Left cardiac atrium (tissue), 4 donors: ENCODE measurements at places on chromosomes 5 and 9. TPM values are rescaled to one million over a fixed set of nuclear protein-coding genes. Genes with fewer than 3 reads are reported as not detected.

DNA sequence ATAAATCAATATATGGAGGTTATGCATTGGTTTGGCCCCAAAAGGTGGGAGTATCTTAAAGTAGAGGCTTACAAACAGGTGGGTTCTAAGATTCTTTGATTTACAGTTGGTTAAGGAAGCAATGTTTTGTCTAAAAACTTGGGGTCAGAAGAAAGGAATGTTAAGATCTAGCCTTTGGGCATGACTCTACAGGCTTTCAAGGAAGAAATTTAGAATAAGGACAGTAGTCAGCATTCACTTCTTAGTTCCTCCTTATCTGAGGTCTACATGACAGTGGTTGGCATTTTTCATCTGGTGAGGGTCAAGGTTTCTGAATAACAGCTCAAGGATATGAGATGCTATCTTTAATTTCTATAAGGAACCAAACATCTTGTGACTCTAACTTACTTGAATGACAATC lies 122.8 kb downstream of the CAMK4 start:
- no peak for DNase-seq

Gene GFRA3
- 1.7 TPM for total RNA-seq

- DNase-seq: no peak
Measured at GRCh38 chr5:62621280-62621679, 42.7 kb downstream of the LRRC70 start.

DNA sequence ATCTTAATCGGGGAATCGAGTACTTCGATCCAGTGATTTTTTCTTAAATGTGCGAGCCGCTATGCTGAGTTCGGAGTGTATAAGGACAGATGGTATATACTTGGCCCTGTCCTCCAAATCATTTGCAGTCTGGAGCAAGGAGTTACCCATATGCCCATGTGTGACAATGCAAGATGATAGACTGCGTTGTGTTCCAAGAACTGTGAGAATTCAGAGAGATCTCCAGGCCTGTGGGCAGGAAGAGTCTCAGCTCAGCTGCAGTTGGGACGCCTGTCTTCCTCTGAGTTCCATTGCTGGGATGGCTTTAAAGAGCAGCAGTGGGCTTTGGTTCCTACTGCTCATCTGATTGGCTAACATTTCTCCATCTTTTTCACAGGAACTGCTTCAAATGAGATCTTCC lies 106.6 kb downstream of the ADAMTS16 start:
- DNase-seq: no peak

DNA sequence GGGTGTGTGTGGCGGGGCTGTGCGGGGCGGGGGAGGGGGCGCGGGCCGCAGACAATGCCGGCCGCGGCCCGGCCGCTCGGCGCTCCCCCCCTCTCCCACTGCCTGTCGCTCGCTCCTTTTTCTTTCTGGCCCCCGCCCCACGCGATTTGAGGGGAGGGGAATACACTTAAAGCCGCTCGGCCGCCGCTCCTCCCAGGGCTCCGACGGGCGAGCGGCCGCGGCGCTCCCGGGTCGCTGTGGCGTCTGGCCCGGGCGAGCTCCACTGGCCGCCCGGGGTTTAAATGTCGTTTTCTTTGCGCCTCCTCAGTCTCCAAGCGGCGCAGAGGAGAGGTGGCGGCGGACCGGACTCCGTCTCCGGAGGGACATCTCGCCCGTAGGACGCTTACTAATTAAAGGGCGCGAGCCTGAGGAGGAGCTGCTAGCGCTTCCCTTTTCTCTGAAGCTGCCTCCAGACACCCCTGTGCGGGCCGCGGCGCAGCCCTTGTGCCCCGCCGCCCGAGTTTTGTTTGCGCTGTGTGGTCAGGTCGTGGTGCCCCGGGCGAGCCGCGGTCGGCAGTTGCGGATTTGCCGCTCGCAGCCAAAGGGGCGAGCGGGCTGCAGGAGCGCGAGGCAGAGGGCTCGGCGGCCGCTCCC lies 1.4 kb downstream of the ZSWIM6 start:
- DNase-seq: peak; percentile 67

GRCh38 chr9:116243708-116244107 lies 90.1 kb downstream of the PAPPA start:
- no peak for DNase-seq

DNA sequence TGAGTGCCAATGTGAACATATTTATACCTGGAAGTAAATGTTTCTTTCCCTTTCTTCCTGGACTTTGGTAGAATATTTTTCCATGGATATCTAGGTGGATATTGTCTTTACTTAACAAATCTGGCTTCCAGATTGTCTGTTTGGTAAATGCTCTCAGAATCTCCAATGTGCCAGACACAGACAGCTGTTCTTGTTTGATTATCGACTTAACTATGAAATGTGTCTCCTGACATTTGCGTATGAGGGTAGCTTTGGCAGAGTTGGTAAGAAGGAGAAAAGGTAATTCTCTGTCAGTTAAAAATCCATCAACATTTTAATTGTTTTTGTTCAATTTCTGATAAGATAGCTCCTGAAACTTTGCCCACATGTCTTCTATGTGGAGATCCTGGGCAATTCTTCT lies 196.4 kb upstream of the NUDT12 start:
- DNase-seq: no peak

DNA sequence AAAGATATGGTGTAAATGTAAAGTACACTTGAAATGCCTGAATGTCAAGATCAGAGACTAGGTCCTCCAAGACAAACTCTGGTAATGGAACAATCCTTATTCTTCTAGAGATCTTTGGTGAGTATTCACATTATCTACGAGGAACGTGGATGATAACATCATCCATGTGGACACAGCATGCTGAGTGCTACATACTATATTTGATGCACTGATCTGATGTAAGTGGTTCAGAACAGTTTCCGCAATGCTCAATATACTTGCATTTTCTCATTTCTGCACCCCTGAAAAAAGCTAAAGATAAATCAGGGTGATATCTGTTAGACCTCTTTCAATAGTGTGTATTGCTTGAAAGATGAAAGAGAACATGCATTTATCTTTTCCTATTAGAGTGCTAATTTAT lies 226.8 kb downstream of the EFNA5 start:
- DNase-seq: no peak

GRCh38 chr5:10507575-10508096 lies 56.2 kb upstream of the ANKRD33B start:
- DNase-seq: no peak

GRCh38 chr9:127154003-127154389 lies 31.6 kb upstream of the ANGPTL2 start:
- no peak for DNase-seq

- no peak for DNase-seq
Measured at GRCh38 chr9:92764381-92764987, at the start of gene BICD2. TSS of gene BICD2 (minus strand) at chr9:92764833. CDS start at chr9:92764744, 89 bp downstream.

Gene MYO10
- 7.7 TPM for total RNA-seq

Gene ABCA2
- total RNA-seq: 30.0 TPM

- DNase-seq: no peak
Measured at GRCh38 chr5:1052641-1053390, 44.2 kb downstream of the NKD2 start.

DNA sequence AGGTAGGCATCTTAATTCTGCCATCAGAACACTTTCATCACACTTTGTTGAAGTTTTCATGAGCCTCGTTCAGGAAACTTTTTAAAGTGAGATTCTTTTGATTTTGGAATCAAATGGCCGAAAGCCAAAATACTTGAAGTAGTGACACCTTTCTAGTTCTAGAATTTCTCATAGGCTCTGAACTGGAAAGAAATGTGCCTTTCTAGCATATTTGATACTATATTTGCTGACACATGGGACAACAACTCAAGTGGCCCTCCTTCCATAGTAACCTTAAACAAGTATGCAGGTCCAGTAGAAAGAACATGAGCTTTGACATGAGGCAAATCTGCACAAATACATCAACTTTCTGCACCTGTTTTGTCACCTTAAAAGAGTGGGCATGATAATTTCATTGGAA lies 22.0 kb upstream of the DMRTA1 start:
- no peak for DNase-seq

Gene FST
- 10.5 TPM for total RNA-seq

DNA sequence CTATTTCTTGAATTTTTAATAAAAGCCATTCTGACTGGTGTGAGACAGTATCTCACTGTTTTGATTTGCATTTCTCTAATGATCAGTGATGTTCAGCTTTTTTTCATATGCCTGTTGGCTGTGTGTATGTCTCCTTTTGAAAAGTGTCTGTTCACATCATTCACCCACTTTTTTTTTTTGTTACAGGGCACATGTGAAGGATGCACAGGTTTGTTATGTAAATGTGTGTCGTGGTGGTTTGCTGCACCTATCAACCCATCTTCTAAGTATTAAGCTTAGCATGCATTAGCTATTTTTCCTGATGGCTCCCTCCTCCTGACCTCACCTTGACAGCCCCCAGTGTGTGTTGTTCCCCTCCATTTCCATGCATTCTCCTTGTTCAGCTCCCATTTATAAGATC lies 39.3 kb upstream of the IFNE start:
- no peak for DNase-seq

Gene SPATA31E1
- total RNA-seq: not detected

Gene PCDHA7
- total RNA-seq: not detected

Gene IFNB1
- not detected for total RNA-seq

GRCh38 chr9:70192707-70193106 lies 66.1 kb upstream of the SMC5 start:
- no peak for DNase-seq

Gene ISCA1
- total RNA-seq: 46.7 TPM

GRCh38 chr5:19172926-19173470 lies 815.0 kb downstream of the CDH18 start:
- no peak for DNase-seq

DNA sequence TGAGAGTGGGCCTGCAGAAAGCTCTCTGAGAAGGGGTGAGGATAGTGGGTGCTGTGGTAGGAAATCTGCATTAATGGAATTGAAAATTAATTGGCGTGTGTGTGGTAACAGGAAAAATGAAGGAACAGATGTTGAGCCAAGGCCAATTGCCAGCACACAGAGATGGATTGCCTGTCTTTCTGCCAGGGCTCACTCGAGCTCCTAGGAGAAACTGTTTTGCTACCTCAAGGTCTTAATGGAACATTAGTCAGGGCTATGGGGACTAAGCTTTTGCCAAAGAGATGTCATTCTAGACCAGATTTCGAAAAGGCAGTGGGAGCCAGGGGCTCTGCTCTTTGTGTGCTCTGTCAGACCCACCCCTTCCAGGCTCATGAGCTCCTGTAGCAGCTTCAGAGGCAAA lies 124.0 kb upstream of the EFNA5 start:
- DNase-seq: no peak

DNA sequence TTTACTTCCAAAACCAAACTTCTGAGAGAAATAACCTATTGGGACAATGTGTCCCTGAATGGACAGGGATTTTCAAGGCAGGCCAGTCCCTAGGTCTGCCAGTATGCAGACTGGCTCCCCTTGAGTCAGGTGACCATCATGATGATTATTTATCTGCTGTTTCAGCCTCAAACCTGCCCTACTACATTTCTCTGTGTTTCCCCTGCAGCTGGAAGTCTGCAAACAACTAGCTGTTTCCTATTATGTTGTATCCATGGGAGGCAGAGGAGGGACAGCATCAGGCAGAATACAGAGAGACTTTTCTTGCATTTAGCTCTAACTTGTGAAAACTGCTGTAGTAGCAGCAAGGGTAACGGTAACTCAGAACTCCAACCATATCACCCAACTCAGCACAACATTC lies 36.2 kb upstream of the IFNK start:
- DNase-seq: no peak

DNA sequence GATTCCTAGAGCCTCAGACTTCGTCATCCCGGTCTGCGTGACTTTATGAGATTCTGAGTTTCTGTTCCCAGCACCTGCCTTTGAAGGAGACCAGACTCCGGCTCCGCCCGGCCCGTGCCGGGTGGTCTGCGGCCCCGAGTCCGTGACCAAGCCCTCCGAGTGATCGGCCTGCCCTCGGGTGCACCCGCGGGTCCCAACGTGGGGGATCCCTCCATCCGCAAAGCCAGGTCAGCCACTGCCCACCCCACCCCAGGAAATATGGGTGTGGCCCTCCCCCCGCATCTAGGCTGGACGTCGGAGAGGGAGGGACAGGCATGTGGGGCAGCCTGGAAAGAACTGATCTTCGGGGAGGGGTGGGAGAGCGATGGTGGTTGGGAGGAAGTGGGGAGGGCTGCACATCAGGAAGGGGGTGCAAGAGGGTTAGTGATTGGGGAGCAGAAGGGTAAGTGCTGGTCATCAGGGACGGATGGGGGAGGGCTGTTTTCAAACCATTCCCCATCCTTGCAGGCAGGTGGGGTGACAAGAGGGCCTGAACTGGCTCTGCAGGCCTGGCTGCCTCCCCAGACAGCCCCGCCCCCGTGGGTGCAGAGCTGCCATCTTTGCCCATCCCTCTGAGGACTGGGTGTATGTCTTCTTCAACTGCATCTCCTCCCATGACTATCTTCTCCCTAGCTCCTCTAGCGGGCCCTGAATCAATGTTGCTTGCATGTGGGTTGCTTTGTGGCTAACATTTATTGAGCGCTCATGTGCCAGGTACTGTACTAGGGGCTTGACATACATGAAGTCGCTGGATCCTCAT lies 747 bp downstream of the LRSAM1 start:
- peak; percentile 63 for DNase-seq
